ENCODE measurements at places on chromosomes 5 and 9. TPM values are rescaled to one million over a fixed set of nuclear protein-coding genes. Genes with fewer than 3 reads are reported as not detected.
A peak's percentile ranks its signal among the peaks of the same experiment; 100 is the strongest.

Gene PLPPR1
- 0.15 TPM for total RNA-seq

DNA sequence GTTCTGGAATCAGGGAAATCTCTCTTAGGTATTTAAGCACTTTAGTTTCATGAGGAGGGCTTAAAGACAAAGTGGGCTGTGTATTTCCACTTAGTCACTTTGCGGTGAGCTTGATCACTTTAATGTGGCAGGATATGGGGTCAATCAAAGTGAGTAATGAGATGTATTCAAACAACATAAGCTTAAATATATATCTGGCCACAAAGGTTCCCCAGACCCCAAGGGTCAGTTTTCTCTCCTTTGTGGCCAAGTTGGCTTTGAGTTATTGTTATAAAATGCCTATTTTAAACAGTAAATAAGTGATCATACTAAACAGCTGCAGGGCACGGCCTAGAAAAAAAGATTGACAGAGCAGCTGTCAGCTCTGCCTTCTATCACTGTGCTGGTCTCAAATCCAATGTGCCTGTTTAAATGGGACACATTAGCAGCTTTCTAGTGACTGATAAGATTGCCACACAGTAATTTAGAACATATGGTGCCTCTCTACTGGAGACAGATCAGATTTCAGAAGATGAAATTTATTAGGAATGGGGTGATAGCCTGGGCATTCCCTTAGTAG lies 363.9 kb downstream of the AGTPBP1 start:
- DNase-seq: peak; percentile 4

Gene IL33
- total RNA-seq: 0.03 TPM

Gene TMEM171
- total RNA-seq: not detected

DNA sequence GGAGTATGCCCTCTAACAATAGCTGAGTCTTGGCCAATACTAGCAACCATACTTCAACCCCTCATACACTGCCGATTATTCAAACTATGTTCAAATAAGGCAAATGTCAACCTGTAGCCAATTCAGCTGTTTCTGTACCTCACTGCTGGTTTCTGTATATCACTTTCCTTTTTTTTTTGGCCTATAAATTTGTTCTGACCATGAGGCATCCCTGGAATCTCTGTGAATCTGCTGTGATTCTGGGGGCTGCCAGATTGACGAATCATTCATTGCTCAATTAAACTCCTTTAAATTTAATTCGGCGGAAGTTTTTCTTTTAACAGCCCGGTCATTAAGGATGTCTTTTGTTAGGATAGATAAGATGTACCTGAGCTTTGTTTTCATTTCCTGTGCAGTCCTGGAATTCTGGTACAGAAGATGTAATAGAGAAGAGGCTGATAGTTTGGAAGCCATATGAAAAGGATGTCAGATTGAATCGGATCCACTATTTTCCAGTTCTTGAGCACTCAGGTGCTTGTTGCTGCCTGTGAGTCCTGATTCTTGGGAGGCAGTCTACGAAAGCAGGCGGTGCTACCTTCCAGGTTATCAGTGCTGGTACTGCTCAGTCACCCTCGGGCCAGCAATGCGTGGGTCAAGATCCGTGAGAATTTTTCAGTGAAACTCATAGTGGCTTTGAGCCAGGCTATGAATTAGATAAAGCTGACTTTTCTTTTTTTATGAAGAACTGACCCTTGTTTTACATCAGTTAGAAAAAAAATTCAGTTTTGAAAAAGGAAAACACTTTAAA lies 106.2 kb upstream of the TUT7 start:
- DNase-seq: no peak
